Cerebellum (tissue), 4 donors: ENCODE measurements at places on chromosomes 2 and 18.

DNA sequence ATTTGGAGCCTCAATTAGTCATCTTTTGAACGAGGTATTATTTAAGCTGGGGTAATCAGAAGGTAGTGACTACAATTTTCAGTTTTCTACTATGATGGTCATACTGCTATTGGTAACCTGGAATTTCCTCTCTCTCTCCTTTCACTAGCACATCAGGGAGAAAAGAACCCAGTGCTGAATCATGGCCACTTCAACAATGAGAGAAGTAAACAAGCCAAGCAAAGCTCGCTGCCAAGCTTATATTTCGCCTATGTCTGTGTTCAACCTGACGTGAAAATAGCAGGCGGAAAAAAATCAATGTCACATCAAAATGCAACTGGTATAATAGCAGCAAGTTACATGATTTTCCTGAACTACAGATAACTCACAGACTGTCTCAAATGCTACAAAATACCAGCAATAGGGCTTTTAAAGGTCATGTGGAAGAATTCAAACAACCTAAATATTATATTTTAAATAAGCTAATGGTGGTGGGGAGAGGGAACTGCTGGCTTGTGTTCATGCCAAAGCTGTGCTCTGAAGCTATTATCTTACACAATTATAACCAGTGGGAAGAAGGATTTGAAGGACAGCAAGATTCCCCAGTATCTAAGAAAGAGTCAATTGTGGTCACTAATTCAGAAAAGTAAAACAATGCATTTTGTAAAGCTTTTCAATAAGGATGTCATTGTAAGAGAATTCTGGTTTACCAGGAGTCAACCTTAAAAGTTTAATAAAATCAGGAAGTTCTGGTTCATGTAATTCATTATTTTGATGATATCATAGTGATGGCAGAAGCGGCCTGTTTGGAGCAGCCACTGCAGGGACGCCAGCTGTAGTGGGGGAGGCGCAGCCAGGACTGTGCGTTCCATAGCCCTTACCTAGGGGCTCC, 38.0 kb downstream of the RNF152 start:
- no peak for DNase-seq

GRCh38 chr2:25112113-25112512, 56.3 kb downstream of the POMC start:
- DNase-seq: no peak

- peak; percentile 6 for DNase-seq
These were observed 128.6 kb upstream of the NYAP2 start for GRCh38 chr2:225270861-225271260.

DNA sequence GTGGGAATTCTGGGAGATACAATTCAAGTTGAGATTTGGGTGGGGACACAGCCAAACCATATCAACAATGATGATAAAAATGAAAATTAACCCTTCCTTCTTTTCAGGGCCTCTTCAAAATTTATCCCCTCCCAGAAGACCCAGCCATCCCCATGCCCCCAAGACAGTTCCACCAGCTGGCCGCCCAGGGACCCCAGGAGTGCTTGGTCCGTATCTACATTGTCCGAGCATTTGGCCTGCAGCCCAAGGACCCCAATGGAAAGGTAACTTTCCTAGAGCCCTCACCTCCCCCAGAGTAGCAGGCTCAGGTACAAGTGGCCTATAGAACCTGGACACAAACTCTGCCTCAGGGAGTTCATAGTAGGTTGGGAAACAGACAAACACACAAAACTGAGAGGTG, 205.4 kb downstream of the DYSF start:
- no peak for DNase-seq

GRCh38 chr2:9378433-9379390, 44.6 kb downstream of the ITGB1BP1 start:
- DNase-seq: peak; percentile 85

DNA sequence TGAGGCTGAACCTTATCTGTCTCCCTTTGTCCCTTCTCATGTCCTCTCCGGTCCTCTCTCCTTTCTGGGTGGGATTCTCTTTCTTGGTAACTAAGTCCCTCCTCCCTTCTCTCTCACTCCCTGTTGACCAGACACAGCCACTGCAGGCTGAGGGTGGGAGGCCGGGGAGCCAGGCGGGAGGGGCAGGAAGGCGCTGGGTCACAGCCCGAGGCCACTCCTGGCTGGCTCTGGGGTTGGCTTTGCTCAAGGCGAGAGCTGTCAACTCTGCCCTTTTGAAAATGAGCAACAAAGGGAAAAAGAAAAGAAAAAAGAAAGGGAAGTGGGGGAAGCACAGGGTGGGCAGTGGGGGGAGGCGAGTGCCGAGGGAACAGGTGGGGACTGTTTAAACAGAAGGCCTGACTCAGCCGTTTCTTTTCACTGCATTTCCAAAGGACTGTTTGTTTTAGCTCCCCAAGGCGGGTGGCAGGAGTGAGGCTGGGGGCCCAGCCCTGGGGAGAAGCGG, 70.5 kb upstream of the IGFBP5 start:
- DNase-seq: no peak
